ENCODE measurements at places on chromosomes 2 and 18. TPM values are rescaled to one million over a fixed set of nuclear protein-coding genes. Genes with fewer than 3 reads are reported as not detected.
A peak's percentile ranks its signal among the peaks of the same experiment; 100 is the strongest.

DNA sequence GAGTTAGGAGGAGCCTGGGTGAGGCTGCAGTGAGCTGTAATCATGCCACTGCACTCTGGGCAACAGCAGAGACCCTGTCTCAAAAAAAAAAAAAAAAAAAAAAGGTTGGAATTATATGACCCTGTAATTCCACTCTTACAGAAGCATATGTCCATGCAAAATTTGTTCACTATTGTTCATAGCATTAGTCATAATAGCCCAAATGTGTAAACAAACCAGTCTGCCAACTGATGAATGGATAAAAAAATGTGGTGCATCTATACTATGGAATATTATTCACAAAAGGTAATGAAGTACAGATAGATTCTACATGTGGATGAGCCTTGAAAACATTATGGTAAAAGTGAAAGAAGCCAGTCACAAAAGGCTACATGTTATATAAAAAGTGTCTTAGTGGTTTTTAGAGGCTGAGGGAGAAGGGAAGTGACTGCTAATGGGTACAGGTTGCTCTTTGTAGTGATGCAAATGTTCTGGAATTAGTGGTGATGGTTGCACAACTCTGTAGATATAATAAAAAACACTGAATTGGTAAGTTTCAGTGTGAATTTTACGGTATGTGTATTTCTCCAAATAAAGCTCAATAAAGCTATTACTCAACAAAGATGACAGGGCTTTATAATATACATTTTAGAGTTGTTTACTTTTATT, 9.4 kb downstream of the COA5 start:
- no peak overlapping the region for H3K4me3 ChIP-seq
- H3K4me1 ChIP-seq, result no peaks in the 10 kb centered on the region
- DNase-seq, result no peak
- H3K27ac ChIP-seq, result no peak overlapping the region
- H3K36me3 ChIP-seq, result peaks cover 69% of the 10 kb centered on the region

DNA sequence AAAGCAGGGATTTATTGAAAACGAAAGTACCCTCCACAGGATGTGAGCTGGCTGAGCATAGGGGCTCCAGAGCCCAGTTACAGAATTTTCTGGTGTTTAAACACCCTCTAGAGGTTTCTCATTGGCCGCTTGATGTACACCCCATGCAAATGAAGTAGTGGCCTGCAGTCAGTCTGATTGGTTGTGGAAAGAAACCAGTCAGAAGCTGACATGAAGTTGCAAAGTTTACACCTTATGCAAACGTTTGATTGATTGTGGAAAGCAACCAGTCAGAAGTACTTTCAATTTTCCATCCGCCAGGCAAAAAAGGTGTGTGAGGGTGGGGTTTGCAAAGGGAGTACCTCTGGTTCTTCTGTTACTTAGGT, 62.3 kb downstream of the VWA3B start:
- no peak overlapping the region for H3K27ac ChIP-seq
- no peaks in the 10 kb centered on the region for H3K4me1 ChIP-seq
- DNase-seq, result no peak
- peak overlapping the region; percentile 29 for H3K4me3 ChIP-seq
- H3K27me3 ChIP-seq, result no peaks in the 10 kb centered on the region

GRCh38 chr2:146985753-146986152, 859.1 kb upstream of the ACVR2A start:
- DNase-seq, result no peak
- no peak overlapping the region for H3K27ac ChIP-seq
- H3K4me1 ChIP-seq, result no peaks in the 10 kb centered on the region
- no peaks in the 10 kb centered on the region for H3K27me3 ChIP-seq

GRCh38 chr2:175737722-175738361, 264.2 kb downstream of the LNPK start:
- H3K27ac ChIP-seq, result no peak overlapping the region
- no peaks in the 10 kb centered on the region for H3K27me3 ChIP-seq
- H3K36me3 ChIP-seq, result no peaks in the 10 kb centered on the region
- no peak overlapping the region for H3K4me3 ChIP-seq

DNA sequence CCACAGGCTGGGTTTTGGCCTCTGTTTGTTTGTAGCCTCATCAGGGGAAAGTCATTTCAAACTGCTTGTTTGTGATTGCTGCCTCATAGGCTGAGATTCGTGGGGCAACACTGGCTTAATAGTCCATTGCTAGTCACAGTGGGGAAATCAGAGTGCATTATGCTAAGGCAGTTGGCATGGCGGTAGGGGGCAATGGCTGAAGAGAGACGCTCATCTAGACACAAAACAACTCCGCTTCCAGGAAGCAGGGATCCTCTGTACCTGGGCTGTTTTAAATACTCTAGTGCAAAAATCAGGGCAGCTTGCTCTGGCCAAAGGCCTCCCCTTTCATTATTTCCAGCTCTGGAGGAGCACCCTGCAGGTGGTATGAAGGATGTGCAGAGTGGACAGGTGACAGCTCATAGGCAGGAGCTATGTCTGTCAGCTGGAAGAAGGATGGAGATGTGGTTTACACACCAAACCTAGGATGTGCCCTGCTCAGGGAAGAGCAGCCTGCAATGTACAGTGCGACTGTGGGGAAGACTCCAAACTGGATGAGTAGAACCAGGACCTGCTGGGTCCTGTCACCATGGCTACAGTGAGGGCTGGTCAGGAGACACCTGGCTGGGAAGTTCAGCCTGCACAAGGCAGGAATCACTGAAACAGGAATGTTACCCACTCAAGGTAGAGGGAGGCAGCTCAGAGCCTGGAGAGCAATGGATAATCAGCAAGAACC, 234.3 kb downstream of the CLIP4 start:
- H3K27me3 ChIP-seq, result peaks cover 6% of the 10 kb centered on the region
- H3K4me1 ChIP-seq, result no peaks in the 10 kb centered on the region
- no peaks in the 10 kb centered on the region for H3K36me3 ChIP-seq
- DNase-seq, result no peak
- H3K27ac ChIP-seq, result no peak overlapping the region
- no peak overlapping the region for H3K4me3 ChIP-seq

GRCh38 chr18:9366126-9366714, 31.6 kb downstream of the TWSG1 start:
- DNase-seq, result no peak
- no peak overlapping the region for H3K27ac ChIP-seq
- no peak overlapping the region for H3K4me3 ChIP-seq
- peaks cover 7% of the 10 kb centered on the region for H3K4me1 ChIP-seq

- H3K27ac ChIP-seq, result peak overlapping the region; percentile 50
- H3K36me3 ChIP-seq, result no peaks in the 10 kb centered on the region
- no peak for DNase-seq
- H3K4me3 ChIP-seq, result no peak overlapping the region
Measured at GRCh38 chr2:42092084-42092996, 44.5 kb downstream of the PKDCC start.

- no peak overlapping the region for H3K4me3 ChIP-seq
- DNase-seq, result no peak
- no peak overlapping the region for H3K27ac ChIP-seq
- no peaks in the 10 kb centered on the region for H3K4me1 ChIP-seq
Measured at GRCh38 chr2:207885010-207885409, 115.3 kb upstream of the FZD5 start.

DNA sequence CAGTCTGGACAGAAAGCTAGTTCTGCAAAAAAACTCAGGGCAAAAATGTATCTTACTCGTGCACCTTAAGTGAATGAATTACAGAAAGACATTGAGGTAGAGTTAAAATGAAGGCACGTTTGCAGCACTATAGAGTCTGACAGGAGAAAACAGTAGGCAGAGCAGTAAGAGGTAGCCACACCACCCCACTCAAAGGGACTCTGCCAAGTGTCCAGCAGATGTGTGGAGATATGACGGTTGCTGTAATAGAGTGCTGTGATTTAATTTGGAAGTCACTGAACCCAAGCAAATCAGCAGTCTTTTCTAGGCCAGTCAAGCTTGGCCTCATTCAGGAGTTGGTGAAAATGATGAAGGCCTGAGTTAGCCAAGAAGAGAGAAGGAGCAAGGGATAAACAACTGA, 464.4 kb downstream of the PTPRM start:
- H3K36me3 ChIP-seq, result no peaks in the 10 kb centered on the region
- no peaks in the 10 kb centered on the region for H3K27me3 ChIP-seq
- peaks cover 4% of the 10 kb centered on the region for H3K4me1 ChIP-seq
- no peak for DNase-seq
- H3K4me3 ChIP-seq, result no peak overlapping the region

DNA sequence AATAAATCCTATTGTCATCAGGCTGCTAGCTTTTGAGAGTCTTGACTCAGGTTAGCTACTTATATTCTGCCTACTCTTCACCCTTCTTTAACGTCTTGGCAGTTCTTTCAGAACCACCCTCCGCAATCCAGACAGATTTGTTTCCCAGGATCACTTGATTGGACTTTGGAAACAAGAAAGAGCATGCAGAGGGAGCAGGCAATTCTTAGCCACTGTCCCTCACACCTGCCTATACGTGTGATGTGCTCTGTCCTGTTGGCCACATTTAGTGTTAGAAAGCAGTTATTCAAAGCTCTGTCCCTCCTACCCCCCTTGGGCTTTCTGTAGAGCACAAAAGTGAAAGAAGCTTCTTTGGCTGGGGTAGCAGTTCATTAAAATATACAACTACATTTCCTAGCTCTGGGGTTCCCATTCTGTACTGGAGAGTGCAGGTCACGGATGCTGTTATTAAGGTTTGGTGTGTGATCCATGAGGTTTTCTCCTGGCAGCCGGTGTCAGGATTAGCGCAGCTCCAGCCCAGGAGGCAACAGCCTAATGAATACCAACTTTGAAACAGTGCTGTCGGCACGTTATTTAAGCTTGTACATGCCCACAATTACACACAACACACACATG, 6.3 kb downstream of the FZD5 start:
- no peak for DNase-seq
- peaks cover 39% of the 10 kb centered on the region for H3K4me1 ChIP-seq
- no peaks in the 10 kb centered on the region for H3K27me3 ChIP-seq
- H3K27ac ChIP-seq, result no peak overlapping the region
- H3K4me3 ChIP-seq, result no peak overlapping the region

GRCh38 chr2:175282300-175282699, 100.8 kb upstream of the ATP5MC3 start:
- H3K36me3 ChIP-seq, result no peaks in the 10 kb centered on the region
- H3K4me1 ChIP-seq, result no peaks in the 10 kb centered on the region
- no peak overlapping the region for H3K27ac ChIP-seq
- H3K4me3 ChIP-seq, result no peak overlapping the region
- peaks cover 5% of the 10 kb centered on the region for H3K27me3 ChIP-seq
- DNase-seq, result no peak

GRCh38 chr2:26846334-26847306, 1.3 kb upstream of the DPYSL5 start:
- no peak overlapping the region for H3K4me3 ChIP-seq
- peaks cover 88% of the 10 kb centered on the region for H3K27me3 ChIP-seq
- no peaks in the 10 kb centered on the region for H3K36me3 ChIP-seq
- peaks cover 38% of the 10 kb centered on the region for H3K4me1 ChIP-seq
- H3K27ac ChIP-seq, result no peak overlapping the region
- peak; percentile 80 for DNase-seq

GRCh38 chr2:237870754-237871651, 11.6 kb downstream of the RAMP1 start:
- no peaks in the 10 kb centered on the region for H3K4me1 ChIP-seq
- H3K36me3 ChIP-seq, result no peaks in the 10 kb centered on the region

Gene SIX3
- not detected for total RNA-seq

Gene ARHGEF33
- 1.5 TPM for total RNA-seq

Gene SERPINB12
- not detected for total RNA-seq

Gene LHCGR
- 0.30 TPM for total RNA-seq

Gene SERPINB11
- total RNA-seq, result 0.77 TPM

Gene GBX2
- total RNA-seq, result not detected

Gene GAREM1
- 10.3 TPM for total RNA-seq

Data from lower lobe of right lung (tissue), 2 donors.